ENCODE measurements at places on chromosomes 16 and 17. TPM values are rescaled to one million over a fixed set of nuclear protein-coding genes. Genes with fewer than 3 reads are reported as not detected.

The SP6 gene
- total RNA-seq: 1.3 TPM

The MT1X gene
- total RNA-seq: 39.8 TPM

DNA sequence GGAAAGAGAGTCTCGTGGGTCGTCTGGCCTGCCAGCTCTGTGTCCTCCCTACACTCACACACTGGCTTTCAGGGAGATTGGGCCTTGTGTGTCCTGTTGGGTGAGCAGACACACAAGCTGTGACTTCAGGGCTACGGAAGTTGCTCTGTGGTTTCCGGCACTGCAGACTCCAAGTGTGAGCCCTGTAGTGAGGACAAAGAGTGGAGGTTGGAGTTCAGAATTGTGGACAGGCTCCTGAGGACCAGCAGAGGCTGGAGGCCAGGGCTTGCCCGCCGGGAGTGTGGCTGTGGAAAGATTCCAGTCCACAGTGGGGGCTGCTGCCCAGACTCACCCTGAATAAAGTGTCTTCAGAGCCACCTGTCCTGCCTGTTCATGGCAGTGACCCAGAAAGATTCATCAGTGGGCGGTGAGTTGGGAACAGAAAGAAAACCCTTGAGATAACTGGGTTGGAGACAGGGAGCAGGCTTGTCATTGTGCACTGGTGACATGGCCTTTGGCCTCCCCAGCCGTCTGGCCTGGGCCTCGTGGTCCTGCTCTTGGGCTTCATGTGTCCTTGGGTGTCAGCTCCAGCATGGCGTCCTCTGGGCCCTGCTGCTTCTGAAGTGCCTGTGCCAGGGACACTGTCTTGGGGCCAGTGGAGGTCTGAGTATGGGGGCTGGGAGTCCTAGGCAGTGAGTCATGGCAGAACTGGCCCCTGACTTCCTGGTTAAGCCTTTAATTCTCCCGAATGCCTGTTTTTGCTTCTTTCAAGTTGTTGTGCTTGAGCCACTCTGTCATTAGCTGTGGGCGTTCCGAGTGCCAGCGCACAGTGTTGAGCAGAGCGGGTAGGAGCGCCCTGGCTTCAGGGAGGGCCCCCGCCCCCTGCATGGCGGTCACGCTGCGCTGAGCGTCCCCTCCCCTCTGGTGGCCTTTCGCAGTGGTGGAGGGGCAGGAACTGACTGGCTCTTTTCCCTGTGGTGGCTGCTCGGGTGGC lies 19.9 kb upstream of the ZNF750 start:
- H3K27ac ChIP-seq: peak overlapping the region; percentile 89
- peaks cover 28% of the 10 kb centered on the region for H3K4me1 ChIP-seq
- H3K27me3 ChIP-seq: no peaks in the 10 kb centered on the region
- H3K36me3 ChIP-seq: no peaks in the 10 kb centered on the region
- peak; percentile 73 for DNase-seq
- H3K4me3 ChIP-seq: no peak overlapping the region

DNA sequence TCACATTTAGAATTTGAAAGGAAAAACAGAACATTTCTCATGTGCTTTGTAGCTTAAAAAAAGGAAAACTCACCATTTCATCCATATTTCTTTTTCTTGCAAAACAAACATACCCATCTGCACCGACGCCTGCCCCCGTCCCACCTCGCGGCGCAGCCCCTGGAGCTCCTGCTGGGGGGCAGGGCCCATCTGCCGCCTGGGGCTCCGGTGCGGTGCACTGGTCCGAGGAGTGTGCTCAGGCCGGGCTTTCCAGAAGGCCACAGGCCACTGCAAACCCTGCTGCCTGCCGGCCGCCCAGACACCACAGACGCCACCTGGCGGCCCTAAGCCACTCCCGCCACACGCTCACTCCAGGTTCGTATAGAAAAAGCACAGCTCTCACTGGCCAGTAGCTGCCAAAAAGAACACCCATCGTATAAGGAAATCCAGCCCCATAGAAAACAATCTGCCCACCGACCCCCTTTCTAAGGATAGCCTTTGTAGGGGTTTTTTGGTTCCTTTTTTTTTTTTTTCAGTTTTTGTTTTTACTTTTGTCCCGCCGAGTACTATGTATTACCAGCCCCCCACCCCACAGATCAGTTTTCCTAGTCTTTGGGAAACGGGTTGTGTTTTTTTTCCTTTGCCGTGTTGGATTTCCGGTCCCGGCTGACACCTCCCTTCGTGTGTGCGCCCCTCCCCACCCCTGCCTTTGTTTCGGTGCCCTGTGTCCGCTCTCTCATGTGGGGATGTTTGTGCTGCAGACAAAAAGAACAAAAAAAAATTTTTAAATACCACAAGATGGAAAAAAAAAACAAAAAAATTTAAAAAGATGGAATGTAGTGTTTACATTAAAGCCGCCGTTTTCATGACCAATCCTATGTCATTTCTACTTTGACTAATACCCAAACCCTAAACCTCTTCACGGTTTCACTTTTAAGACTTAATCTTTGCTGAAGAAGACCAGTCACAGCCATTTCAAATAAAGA lies 68.8 kb downstream of the AMFR start:
- peak; percentile 93 for DNase-seq
- H3K4me3 ChIP-seq: peak overlapping the region; percentile 24
- no peaks in the 10 kb centered on the region for H3K27me3 ChIP-seq
- H3K36me3 ChIP-seq: no peaks in the 10 kb centered on the region
- peak overlapping the region; percentile 78 for H3K27ac ChIP-seq
- H3K4me1 ChIP-seq: peaks cover 21% of the 10 kb centered on the region

- H3K27me3 ChIP-seq: no peaks in the 10 kb centered on the region
- peak overlapping the region; percentile 64 for H3K27ac ChIP-seq
- H3K4me1 ChIP-seq: peaks cover 41% of the 10 kb centered on the region
Measured at GRCh38 chr16:53775821-53776431, 72.0 kb downstream of the FTO start.
